ENCODE measurements at places on chromosomes 2 and 18.

DNA sequence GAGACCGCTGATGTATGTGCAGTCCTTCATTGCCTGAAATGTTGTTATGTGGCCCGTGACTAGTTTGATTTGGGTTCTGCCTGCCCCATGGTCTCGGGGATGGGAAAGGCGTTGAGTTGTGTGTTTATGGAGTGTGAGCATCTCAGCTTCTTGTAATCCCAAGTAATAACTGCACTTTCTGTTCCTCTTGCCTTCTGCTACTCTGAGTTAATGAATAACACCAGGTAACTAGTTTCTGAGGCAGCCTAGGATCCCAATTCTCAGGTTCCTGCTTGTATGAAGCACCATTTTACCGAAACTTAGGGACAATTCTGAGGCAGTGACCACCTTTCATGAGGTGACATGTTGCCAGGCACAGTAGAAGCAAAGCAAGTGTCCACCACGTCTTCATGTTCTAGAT, 170.0 kb downstream of the ALK start:
- DNase-seq = no peak

- no peak for DNase-seq
These were observed 546.7 kb downstream of the EPHA4 start for GRCh38 chr2:221025398-221025797.

GRCh38 chr2:85542777-85543176, 3.8 kb downstream of the MAT2A start:
- DNase-seq = no peak

GRCh38 chr2:216850665-216851322, 9.1 kb downstream of the TNP1 start:
- no peak for DNase-seq

- DNase-seq = peak; percentile 27
These were observed 445 bp downstream of the MEX3C start for GRCh38 chr18:51196811-51197660.

DNA sequence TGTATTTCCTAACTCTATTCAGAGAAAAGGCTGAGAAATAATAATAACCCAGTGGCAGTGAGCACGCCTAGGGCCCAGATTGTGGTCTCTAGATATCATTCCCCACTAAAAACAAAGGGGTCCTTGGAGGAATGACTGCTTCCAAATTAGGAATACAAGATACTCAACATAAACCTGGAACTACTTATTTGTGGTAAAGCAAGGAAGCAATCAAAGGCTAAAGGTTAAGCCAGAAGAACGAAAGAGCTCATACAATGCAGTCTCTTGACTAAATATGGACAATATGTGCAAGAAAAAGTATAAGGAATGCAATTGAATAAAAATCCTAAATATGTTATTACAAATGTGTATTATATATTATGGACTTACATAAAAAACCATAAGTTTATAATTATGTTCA, 253.5 kb upstream of the NRP2 start:
- DNase-seq = no peak

GRCh38 chr2:39733070-39733674, 45.9 kb downstream of the THUMPD2 start:
- DNase-seq = no peak

DNA sequence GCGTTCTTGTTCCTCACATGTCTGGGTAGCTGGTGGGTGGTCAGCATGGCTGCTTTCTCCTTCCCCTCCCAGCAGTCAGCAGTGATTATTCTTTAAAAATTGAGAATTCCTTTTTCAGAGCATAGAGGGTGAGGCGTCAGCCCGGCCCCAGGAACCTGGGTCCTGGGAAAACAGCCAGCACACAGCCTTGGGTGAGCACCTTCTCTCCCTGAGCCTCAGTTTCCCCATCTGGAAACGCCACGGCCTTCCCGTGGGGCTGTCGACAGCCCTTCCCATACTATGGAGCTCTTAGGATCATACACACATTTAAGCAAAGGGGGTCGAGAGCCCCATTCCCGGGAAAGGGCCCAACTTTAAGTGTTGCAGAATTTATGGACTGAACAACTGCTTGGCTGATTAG, 73.5 kb downstream of the SH3RF3 start:
- DNase-seq = no peak

GRCh38 chr2:187922846-187923245, 368.6 kb upstream of the TFPI start:
- no peak for DNase-seq

GRCh38 chr18:11259469-11260150, 110.2 kb upstream of the PIEZO2 start:
- DNase-seq = no peak

GRCh38 chr2:113712941-113713340, 43.5 kb downstream of the SLC35F5 start:
- no peak for DNase-seq

GRCh38 chr18:10400534-10401307, 53.7 kb upstream of the APCDD1 start:
- DNase-seq = no peak

Measured in activated CD4-positive, CD25-positive, alpha-beta regulatory T cell (primary cell).